OCI-M1 (cell line): ENCODE measurements at places on chromosomes 11 and 22.

DNA sequence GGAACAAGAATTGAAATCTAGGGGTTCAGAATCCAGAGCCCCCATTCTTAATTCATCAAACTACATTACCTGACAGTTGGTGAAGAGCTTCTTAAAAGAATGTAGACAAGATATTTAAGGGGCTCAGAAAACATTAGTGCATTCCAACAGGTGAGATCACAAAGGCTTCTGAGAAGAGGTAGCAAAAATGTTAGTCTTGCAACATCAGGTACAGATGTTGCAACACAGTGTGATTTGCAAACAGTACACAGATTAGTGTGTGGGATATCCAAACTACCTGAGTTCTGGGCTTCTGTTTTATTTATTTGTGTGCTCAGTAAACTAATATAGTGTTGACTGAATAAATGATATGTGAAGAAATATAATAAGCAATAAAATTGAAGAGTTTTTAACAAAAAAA lies 11.8 kb downstream of the CASP4 start:
- DNase-seq: no peak

DNA sequence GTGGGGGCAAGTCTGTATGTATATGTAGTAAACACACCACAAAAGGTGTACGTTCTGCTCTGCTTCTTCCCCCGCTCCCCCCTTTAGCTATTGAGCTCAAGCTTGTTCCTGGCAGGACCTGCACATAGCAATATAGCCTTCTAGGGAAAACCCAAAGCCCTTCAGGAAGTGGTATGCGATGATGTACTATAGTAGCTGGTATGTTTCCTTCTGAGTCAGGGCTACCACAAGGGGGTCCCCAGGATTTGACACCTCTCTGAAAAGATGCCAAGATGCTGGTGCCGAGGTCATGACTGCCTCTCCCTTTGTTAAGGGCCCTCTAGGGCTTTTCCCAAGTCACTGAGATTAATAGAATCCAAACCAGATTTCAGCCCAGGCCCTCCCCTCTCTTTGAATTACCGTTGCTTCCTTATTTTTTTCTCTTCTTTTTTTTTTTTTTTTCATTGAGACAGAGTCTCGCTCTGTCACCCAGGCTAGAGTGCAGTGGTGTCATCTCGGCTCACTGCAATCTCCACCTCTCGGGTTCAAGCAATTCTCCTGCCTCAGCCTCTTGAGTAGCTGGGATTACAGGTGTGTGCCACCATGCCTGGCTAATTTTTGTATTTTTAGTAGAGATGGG lies 268.4 kb downstream of the ETS1 start:
- no peak for DNase-seq

- no peak for DNase-seq
These were observed 1.5 kb downstream of the SERPINH1 start for GRCh38 chr11:75563501-75563977.

DNA sequence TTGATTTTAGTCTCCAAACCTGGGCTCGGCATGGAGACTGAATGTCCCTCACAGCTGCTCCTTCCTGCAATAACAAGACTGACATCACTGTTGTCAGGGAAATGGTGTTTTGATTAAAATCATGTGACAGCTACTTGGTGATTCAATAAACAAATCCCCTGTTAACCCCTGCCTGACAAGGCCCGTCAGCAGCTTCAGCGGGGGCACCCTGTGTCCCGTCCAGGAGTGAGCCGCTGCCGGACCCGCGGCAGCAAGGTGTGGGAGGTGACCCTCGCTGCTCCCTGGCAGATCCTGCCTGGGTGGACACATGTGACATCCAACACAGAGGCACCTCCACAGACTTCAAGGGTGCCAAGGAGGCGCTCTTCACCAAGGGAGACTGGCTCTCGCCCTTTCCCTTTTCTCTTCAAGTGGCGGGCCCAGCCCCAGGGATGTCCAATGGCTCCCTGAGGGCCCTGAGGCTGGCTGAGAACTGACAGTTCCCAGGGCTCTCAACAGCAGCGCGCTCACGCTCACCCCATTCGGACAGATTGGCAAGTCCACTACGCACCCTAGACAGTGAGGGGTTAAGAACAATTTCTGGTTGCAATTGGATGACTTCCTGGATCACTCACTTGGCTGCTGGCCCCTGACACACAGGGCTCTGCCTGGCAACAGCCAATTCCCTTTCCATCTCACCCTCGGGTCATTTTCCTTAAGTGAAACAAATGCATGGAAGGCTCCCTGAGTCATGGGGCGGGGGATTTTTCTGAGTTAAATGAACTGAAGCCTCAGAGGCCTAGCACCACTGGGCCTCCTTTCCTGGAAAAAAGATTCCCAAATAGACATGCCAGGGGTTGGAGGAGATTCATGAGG lies 30.7 kb downstream of the PPP2R1B start:
- DNase-seq: no peak

DNA sequence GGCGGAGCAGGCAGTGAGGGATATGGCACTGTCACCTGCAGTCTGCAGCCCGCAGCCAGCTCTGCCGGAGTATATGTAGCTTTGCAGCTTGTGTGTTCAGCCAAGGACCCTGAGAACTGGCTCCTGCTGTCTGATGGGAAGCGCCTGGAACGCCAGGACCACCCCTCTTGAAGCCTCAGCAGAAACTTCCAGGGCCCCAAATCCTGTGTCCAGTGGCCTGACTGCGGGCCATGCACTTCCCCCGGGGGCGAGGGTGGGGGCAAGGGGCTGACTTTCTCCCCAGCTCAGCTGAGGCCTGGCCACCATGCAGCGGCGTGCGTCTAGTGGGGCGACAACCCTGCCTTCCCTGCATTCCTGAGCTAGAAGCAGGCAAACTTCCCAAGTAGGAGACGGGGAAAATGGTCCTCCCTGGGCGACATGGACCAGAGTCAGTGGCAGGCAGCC lies 32.3 kb downstream of the PISD start:
- no peak for DNase-seq

- no peak for DNase-seq
These were observed 9.4 kb upstream of the FANCF start for GRCh38 chr11:22634897-22635629.
